Stimulated activated CD8-positive, alpha-beta memory T cell treated with anti-CD3 and anti-CD28 coated beads, Interleukin-7, amount 100 ng/mL, for 48 hours (primary cell): ENCODE measurements at places on chromosomes 12 and 14.
A peak's percentile ranks its signal among the peaks of the same experiment; 100 is the strongest.

GRCh38 chr14:69760810-69761209 lies 6.1 kb upstream of the SRSF5 start:
- DNase-seq, result no peak

GRCh38 chr12:94690198-94690771 lies 39.9 kb upstream of the TMCC3 start:
- DNase-seq, result no peak

DNA sequence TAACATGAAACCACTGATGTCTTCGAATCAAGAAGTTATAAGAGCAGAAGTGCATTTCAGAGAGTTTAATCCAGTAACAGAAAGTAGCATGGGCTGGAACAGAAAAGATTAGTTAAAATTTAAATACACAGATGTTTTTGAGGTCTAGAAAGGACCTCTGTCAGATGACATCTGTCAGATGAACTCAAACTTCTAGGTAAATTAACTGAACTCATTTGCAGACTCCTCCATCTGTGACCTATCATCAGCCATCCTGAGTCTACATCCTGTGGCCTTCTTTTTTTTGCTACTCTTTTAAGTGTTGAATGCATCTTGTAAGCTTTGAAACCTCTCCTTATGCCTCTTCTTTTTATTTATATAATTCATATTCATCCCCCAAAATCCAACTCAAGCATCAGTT lies 53.3 kb downstream of the C2CD5 start:
- no peak for DNase-seq

GRCh38 chr14:72318648-72319047 lies 386.4 kb downstream of the RGS6 start:
- DNase-seq, result no peak

- no peak for DNase-seq
Measured at GRCh38 chr14:33569821-33570687, 380.8 kb downstream of the EGLN3 start.

DNA sequence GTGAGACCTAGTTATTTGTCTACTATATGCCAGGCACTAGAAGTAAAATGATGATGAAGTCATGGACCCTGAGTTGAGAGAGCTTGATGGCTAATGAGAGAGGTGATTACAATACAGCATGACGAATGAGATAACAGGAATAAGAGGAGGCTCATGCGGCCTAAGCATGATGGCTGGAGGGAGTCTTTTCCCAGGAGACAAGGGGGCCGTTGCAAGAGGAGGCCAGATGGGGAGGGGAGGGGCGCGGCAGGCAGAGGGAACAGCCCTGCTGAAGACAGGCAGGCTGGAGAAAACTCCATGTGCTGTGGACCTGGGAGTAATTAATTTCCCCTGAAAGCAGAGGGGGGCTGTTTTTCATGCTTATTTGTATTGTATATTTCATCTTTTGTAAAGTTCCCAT lies 144.7 kb upstream of the RFLNA start:
- DNase-seq, result no peak

DNA sequence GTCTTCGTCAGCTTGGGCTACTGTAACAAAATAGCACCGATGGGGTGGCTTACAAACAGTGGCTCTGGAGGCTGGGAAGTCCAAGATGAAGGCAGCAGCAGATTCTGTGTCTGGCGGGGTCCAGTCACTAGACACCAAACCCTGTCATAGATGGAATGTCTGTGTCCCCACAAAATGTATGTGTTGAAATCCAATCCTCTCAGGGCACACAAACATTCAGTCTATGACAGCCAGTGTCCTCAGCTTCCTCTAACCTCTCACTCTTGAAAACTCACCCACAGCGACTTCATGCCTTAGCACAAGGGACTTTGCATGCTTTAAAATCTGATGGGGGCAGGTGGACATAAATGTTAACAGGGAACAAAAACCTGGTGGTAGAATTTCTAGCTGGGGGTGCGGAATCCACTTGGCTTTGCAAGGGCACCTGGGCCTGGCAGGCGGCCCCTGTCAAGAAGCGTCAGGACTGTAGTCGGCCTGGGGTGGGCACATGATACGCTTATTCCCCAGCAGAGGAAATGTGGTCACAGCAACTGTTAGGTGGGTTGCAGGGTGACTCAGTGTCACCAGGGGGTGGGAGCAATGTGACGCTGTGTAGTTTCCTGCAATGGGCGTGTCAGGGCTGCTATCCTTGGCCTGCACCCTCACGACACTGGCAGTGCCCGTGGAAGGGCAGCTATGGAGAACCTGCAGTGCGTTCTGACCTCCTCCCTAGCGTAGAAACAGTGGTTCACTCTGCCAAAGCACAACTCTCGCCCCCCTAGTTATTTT lies 17.7 kb downstream of the RIN3 start:
- peak; percentile 82 for DNase-seq

DNA sequence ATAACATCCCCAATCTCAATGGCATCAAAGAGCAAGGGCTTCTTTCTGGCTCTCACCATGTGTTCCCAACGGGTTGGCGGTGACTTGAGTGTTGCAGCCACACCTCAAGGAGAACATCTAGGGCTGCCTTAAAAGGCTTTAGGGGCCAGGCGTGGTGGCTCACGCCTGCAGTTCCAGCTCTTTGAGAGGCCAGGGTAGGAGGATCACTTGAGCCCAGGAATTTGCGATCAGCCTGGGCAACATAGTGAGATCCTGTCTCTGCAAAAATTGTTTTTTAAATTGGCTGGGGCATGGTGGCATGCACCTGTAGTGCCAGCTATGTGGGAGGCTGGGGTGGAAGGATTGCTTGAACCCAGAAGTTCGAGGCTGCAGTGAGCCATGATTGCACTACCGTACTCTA lies 14.9 kb downstream of the RFLNA start:
- no peak for DNase-seq

- no peak for DNase-seq
Measured at GRCh38 chr12:76340680-76341435, 7.4 kb downstream of the BBS10 start.

DNA sequence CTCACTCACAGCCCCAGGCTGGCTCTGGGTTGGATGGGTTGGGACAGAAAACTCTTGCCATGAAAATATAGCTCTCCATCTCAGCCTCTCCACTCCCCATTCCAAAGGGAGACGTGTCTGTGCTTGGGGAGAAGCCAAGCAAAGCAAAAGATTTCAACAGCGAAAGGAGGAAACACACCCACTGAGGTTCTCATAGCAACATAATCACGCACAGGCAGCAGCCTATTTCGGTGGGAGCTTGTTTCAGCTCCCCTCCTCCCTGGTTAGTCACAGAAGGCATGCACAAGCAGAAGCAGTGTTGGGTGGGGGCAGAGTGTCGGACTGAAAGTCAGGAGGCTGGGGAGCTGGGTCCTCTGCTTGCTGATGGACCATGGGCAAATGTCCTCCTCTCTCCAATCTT lies 1.9 kb upstream of the PRMT8 start:
- no peak for DNase-seq

DNA sequence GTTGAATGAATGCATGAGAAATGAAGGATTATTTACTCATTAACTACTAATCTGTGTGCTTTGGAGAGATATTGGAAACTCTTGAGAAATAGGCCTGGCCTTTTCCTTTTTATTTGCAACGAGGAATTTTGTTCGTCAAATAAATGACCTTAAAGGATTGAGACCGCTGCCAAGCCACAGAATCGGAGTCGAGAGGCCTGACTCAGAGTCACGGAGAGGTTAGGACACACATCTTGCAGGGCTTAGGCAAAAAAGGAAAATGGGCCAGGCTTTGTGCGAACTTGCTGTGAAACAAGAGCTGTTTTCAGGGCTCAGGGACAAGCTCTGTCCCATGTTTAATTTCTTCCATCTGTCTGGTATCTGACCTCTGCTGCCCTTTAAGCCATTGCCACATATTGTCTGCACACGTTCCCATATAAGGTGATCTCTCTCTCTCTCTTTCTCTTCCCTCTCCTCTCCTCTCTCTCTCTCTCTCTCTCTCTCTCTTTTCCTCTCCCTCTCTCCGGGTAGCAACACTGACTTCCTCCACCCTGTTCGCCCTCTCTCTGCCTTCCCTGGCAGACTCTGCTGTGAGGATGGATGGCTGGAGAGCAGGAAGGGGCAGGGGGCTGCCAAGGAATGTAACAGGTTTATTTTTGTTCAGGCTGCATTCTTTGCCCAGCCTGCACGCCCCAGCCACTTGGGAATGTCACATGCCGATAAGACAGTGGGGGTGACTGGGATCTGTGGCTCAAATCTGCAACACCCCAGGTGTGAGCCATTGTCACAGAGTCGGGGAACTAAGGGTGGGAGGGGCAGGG lies 14.9 kb upstream of the IFT81 start:
- no peak for DNase-seq

- DNase-seq, result no peak
Measured at GRCh38 chr14:71466251-71466650, 466.0 kb upstream of the RGS6 start.

DNA sequence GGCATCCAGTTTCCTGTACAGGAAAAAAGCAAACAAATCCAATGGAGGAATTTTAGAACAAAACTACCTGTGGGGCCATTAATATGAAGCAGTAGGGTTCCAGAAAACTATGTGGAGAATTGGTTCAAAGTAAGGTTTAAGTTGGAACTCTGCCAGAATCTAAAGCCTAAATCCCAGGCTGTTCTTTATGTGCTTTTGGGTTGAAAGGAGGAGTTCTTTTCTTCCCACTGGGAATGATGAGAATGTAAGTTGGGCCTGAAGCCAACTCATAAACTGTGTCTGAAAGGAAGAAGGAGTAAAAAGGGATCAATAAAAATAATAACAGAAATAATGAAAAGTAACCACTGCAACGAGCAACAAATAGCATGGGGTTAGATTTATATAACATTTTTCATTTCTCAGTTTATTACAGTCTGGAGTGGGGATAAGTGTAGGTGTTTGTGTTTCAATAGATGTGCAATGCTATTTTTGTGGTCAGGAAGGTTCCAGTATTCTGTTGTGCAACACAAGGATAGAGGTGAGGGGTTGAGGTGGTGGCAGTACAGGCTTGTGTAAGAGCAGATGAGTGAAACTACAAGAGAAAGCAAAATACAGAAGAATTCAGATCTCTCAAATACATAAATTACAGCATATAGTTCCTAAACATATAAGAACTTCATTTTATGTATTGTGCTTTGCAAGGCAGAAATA lies 373.6 kb downstream of the EMP1 start:
- DNase-seq, result no peak

GRCh38 chr12:66678338-66679275 lies at the start of gene GRIP1:
Gene GRIP1, minus strand, starts transcription at chr12:66679076. Its CDS starts 172 bp downstream, at chr12:66678904.
- no peak for DNase-seq

- DNase-seq, result no peak
Measured at GRCh38 chr14:33464254-33464962, 486.5 kb downstream of the EGLN3 start.

- DNase-seq, result no peak
Measured at GRCh38 chr12:12909228-12909994, 18.0 kb downstream of the GPRC5A start.

- DNase-seq, result no peak
Measured at GRCh38 chr14:45587142-45587541, 334.1 kb upstream of the MIS18BP1 start.
